ENCODE measurements at places on chromosomes 13 and 19. TPM values are rescaled to one million over a fixed set of nuclear protein-coding genes. Genes with fewer than 3 reads are reported as not detected.

DNA sequence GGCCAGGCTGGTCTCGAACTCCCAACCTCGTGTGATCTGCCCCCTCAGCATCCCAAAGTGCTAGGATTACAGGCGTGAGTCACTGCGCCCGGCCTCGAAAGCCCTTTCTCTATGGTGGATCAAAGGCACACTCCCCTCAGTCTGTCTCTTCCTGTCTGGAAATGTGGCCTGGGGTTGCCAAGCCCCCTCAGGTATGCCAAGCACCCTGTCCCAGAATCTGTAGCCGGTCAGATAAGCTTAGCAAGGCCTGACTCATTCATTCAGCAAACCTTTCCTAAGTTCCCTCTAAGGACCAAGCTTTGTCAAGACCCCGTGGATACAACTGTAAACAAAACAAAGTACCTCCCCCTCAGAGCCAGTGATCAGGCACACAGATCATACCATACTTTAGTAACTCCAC is 14.1 kb downstream of the NUCB1 start:
- no peak overlapping the region for H3K4me3 ChIP-seq
- H3K27me3 ChIP-seq, result no peaks in the 10 kb centered on the region
- peaks cover 6% of the 10 kb centered on the region for H3K36me3 ChIP-seq
- H3K4me1 ChIP-seq, result peaks cover 9% of the 10 kb centered on the region

ZNRF4 gene
- total RNA-seq, result not detected

DNA sequence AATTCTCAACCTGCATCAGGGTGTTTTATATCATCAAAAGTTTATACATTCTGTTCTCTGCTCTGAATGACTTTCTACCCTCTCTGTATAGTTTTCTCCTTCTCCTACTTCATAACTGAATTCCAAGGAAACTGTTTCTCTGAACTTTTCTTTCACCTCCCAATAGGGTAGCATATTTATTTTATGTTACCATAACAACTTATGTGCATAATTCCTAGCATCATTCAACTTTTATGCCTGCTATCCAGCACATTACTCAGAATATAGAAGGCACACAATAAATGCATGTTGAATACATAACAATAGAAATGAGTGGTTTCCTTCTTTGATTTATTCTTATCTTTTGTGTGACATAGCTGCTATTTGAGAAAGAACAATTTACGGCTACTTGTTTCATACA is 2385.0 kb downstream of the PCDH9 start:
- no peak for DNase-seq
- H3K4me1 ChIP-seq, result no peaks in the 10 kb centered on the region
- no peaks in the 10 kb centered on the region for H3K36me3 ChIP-seq
- no peak overlapping the region for H3K4me3 ChIP-seq
- no peak overlapping the region for H3K27ac ChIP-seq

- peaks cover 100% of the 10 kb centered on the region for H3K4me1 ChIP-seq
- no peaks in the 10 kb centered on the region for H3K36me3 ChIP-seq
- no peak overlapping the region for H3K4me3 ChIP-seq
- DNase-seq, result no peak
Observed at GRCh38 chr19:13165162-13165997, 15.2 kb downstream of the IER2 start.

GRCh38 chr13:111202745-111203144 is 87.6 kb downstream of the ARHGEF7 start:
- peak; percentile 59 for DNase-seq
- peak overlapping the region; percentile 43 for H3K27ac ChIP-seq
- H3K4me3 ChIP-seq, result no peak overlapping the region
- H3K27me3 ChIP-seq, result no peaks in the 10 kb centered on the region
- peaks cover 77% of the 10 kb centered on the region for H3K4me1 ChIP-seq
- no peaks in the 10 kb centered on the region for H3K36me3 ChIP-seq

- no peak overlapping the region for H3K4me3 ChIP-seq
- no peak for DNase-seq
- H3K4me1 ChIP-seq, result no peaks in the 10 kb centered on the region
- H3K36me3 ChIP-seq, result no peaks in the 10 kb centered on the region
- H3K27ac ChIP-seq, result no peak overlapping the region
Observed at GRCh38 chr19:41700381-41701195, 7.8 kb upstream of the CEACAM5 start.

IZUMO4 gene
- total RNA-seq, result 80.8 TPM

DNA sequence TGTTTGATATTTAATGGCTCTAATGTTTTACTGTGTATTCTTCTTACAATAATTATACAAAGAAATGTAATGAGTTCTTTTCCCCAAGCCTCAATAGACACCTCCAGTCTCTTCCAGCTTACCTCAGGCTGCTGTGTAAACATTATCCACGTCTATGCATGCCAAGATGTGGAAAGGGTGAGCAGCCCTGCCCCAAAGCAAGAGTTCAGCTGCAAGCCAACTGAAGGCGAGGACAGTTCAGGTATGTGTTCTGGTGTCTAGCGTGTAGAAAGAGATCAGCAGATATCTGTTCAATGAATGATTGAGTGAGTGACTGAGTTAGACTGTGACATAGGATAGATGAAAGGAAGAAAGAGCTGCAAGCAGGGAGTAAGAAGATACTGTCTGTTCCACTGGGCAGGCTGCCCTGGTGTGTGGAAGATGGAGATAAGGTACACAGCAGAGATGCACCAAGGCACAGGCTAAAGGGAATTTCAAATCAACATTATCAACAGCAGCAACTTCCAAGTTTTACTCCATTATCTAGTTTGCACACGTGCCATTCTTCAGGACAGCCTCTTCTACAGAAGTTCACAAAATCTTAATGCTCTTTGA is 66.0 kb downstream of the LATS2 start:
- H3K27ac ChIP-seq, result no peak overlapping the region
- H3K4me1 ChIP-seq, result no peaks in the 10 kb centered on the region
- no peaks in the 10 kb centered on the region for H3K27me3 ChIP-seq
- H3K4me3 ChIP-seq, result no peak overlapping the region
- DNase-seq, result no peak
- H3K36me3 ChIP-seq, result no peaks in the 10 kb centered on the region

- no peak overlapping the region for H3K4me3 ChIP-seq
- no peak for DNase-seq
- H3K4me1 ChIP-seq, result peaks cover 13% of the 10 kb centered on the region
- no peaks in the 10 kb centered on the region for H3K27me3 ChIP-seq
- H3K36me3 ChIP-seq, result no peaks in the 10 kb centered on the region
Observed at GRCh38 chr13:100106005-100106404, 17.1 kb downstream of the PCCA start.

GRCh38 chr13:89457977-89458376 is 1786.8 kb downstream of the SLITRK5 start:
- no peak overlapping the region for H3K4me3 ChIP-seq
- no peaks in the 10 kb centered on the region for H3K27me3 ChIP-seq
- no peaks in the 10 kb centered on the region for H3K36me3 ChIP-seq
- no peak for DNase-seq
- no peak overlapping the region for H3K27ac ChIP-seq

VAV1 gene
- 104 TPM for total RNA-seq

- no peak overlapping the region for H3K27ac ChIP-seq
- DNase-seq, result no peak
- H3K36me3 ChIP-seq, result no peaks in the 10 kb centered on the region
- H3K4me1 ChIP-seq, result peaks cover 10% of the 10 kb centered on the region
Observed at GRCh38 chr19:6417713-6418561, 6.7 kb downstream of the KHSRP start.

GRCh38 chr19:1287354-1288225 is 1.9 kb downstream of the EFNA2 start:
- no peak overlapping the region for H3K27ac ChIP-seq
- no peaks in the 10 kb centered on the region for H3K36me3 ChIP-seq
- H3K4me3 ChIP-seq, result no peak overlapping the region
- peaks cover 24% of the 10 kb centered on the region for H3K4me1 ChIP-seq
- peaks cover 6% of the 10 kb centered on the region for H3K27me3 ChIP-seq
- DNase-seq, result peak; percentile 21

KLK11 gene
- not detected for total RNA-seq

GRCh38 chr19:35044317-35045117 is 3.0 kb downstream of the HPN start:
- no peak overlapping the region for H3K27ac ChIP-seq
- peak; percentile 63 for DNase-seq
- H3K27me3 ChIP-seq, result no peaks in the 10 kb centered on the region
- no peaks in the 10 kb centered on the region for H3K36me3 ChIP-seq

ZNF563 gene
- total RNA-seq, result 7.3 TPM

GRCh38 chr19:18832306-18833140 is 764 bp downstream of the UPF1 start:
- peaks cover 41% of the 10 kb centered on the region for H3K4me1 ChIP-seq
- H3K4me3 ChIP-seq, result peak overlapping the region; percentile 63
- peaks cover 20% of the 10 kb centered on the region for H3K36me3 ChIP-seq
- no peaks in the 10 kb centered on the region for H3K27me3 ChIP-seq

GRCh38 chr13:102131246-102131645 is 270.6 kb downstream of the FGF14 start:
- H3K27me3 ChIP-seq, result no peaks in the 10 kb centered on the region
- no peak overlapping the region for H3K4me3 ChIP-seq
- no peak for DNase-seq
- H3K36me3 ChIP-seq, result no peaks in the 10 kb centered on the region

KLK3 gene
- not detected for total RNA-seq

DNA sequence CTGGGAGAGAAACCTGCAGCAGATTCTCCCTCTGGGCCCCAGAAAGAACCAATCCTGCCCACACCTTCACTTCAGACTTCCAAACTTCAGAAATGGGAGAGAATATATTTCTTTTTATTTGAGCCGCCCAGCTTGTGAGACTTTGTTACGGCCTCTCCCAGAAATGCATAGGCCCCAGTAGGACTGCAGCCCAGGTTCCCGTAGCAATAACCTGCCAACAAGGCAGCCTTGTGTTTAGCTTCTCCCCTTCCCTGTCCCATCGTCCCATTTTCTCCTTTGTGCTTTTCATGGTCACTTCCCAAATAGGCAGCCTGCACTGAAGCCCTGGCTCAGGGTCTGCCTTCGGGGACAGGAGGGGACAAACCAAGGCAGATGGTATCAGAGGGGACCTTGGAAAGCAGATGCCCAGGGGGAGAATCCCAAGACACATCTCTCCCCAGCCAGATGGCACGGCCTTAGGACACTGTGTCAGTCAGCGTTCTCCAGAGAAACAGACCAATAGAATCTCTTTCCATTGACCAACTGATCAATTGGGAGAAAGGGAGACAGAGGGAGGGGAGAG is 3.7 kb upstream of the ARHGEF7 start:
- no peak overlapping the region for H3K27ac ChIP-seq
- DNase-seq, result no peak
- no peak overlapping the region for H3K4me3 ChIP-seq
- no peaks in the 10 kb centered on the region for H3K36me3 ChIP-seq
- H3K4me1 ChIP-seq, result peaks cover 17% of the 10 kb centered on the region

GRCh38 chr19:41696402-41697197 is 8.5 kb upstream of the CEACAM7 start:
- H3K36me3 ChIP-seq, result no peaks in the 10 kb centered on the region
- no peak for DNase-seq
- H3K27me3 ChIP-seq, result peaks cover 21% of the 10 kb centered on the region
- H3K4me3 ChIP-seq, result no peak overlapping the region
- no peak overlapping the region for H3K27ac ChIP-seq

DNA sequence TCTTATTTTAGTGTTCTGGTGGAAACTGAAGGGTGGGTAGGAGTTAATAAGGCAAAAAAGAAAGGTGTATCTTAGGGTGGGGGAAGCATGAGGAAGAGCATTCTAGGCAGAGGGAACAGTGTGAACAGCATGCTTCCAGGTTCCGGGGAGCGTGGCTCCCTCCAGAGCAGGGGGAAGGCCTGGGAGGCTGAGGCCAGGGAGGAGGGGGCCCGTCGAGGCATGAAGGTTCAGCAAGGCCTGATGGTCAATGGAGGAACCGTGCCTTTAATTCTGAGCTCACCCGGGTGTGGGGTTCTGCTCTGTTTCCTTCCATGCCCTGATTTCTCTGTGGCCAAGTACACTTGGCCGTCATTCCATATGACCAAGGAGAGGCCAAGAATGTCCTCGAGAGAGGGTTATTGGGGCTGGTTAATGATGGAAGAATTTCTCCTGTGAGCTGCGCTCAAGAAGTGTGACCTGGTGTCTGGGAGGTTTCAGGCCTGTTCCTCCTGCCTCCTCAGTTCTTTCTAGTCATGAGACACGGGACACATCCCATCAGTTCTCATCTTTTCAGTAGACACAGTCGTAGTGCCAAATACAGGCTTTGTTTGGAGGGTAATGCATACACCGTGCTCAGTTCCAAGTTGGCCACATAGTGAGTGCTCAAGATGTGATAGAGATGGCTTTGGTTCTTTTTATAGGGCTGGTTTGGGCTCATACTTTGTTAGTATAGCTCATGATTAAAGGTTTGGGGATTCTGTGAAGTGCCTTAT is 73.6 kb downstream of the SIPA1L3 start:
- no peak overlapping the region for H3K4me3 ChIP-seq
- no peaks in the 10 kb centered on the region for H3K36me3 ChIP-seq
- peaks cover 99% of the 10 kb centered on the region for H3K4me1 ChIP-seq
- H3K27ac ChIP-seq, result peak overlapping the region; percentile 89
- H3K27me3 ChIP-seq, result no peaks in the 10 kb centered on the region

GRCh38 chr19:56109226-56109625 is 11.9 kb downstream of the ZNF787 start:
- H3K4me1 ChIP-seq, result peaks cover 79% of the 10 kb centered on the region
- no peak for DNase-seq
- H3K27ac ChIP-seq, result peak overlapping the region; percentile 59
- H3K27me3 ChIP-seq, result no peaks in the 10 kb centered on the region
- peaks cover 6% of the 10 kb centered on the region for H3K36me3 ChIP-seq

- DNase-seq, result no peak
- no peak overlapping the region for H3K27ac ChIP-seq
- H3K4me1 ChIP-seq, result no peaks in the 10 kb centered on the region
- H3K4me3 ChIP-seq, result no peak overlapping the region
- no peaks in the 10 kb centered on the region for H3K36me3 ChIP-seq
Observed at GRCh38 chr13:22735011-22735995, 445.5 kb upstream of the SGCG start.

CEACAM21 gene
- 18.9 TPM for total RNA-seq

TSKS gene
- total RNA-seq, result 0.15 TPM

POU2F2 gene
- 145 TPM for total RNA-seq

DNA sequence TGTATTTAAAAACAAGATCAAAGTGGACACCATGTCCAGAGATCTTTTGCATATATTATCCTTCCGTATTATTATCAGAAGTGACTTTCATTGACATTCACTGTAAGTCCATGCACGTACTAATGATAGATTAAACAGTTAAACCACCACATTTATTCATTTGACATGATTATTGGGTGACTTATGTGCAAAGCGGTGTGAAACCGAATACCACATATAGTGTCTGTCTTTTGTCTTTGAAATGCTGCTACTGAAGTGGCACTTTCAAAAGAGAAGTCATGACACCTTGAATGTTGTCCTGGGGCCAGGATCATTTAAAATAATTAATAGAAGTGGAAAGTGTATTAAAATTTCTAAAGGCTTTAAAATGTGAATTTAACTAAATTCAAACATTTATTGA is 100.1 kb downstream of the ERCC5 start:
- no peak overlapping the region for H3K4me3 ChIP-seq
- DNase-seq, result no peak
- H3K27ac ChIP-seq, result no peak overlapping the region
- H3K4me1 ChIP-seq, result no peaks in the 10 kb centered on the region
- H3K27me3 ChIP-seq, result no peaks in the 10 kb centered on the region
- H3K36me3 ChIP-seq, result no peaks in the 10 kb centered on the region

TUBB4A gene
- 21.9 TPM for total RNA-seq

COMP gene
- not detected for total RNA-seq

Data from B cell (primary cell).